ENCODE measurements at places on chromosomes 16 and 17.

- DNase-seq: no peak
Measured at GRCh38 chr17:37502009-37502936, 12.6 kb downstream of the DUSP14 start.

DNA sequence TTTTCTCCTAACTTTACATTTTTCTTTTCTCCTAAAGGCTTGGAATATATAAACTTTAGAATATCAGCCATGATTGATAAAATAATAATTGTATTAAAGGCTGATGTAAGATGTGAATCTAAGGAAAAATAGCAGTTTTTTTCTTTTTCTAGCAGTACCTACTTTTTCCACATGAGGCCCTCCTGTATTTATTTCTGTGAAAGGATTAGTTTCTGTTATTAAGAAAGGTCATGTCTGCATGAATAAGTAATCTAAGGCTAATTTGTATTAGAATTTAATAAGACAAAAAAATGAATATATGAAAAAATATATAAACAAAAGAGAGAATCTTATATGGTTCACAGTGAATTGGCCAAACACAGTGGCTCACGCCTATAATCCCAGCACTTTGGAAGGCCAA lies 85.3 kb downstream of the STXBP4 start:
- DNase-seq: no peak

DNA sequence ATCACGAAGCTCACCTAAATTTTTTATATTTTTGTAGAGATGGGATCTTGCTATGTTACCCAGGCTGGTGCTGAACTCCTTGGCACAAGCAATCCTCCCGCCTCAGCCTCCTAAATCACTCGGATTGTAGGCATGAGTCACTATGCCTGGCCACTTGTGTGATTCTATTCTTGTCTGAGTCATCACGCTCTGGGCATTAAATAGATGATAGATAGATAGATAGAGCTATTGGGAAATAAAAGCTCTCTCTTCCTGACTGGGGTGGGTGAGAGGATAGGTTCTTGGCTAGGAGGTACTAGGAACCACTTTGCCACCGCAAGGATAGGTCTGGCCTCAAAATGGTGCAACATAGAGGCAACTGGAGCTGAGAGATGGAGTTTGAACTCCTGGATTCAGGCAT lies 21.4 kb upstream of the CACNG3 start:
- no peak for DNase-seq

- no peak for DNase-seq
Measured at GRCh38 chr16:50502616-50503011, 45.6 kb upstream of the NKD1 start.
